ENCODE measurements at places on chromosomes 4 and X.

DNA sequence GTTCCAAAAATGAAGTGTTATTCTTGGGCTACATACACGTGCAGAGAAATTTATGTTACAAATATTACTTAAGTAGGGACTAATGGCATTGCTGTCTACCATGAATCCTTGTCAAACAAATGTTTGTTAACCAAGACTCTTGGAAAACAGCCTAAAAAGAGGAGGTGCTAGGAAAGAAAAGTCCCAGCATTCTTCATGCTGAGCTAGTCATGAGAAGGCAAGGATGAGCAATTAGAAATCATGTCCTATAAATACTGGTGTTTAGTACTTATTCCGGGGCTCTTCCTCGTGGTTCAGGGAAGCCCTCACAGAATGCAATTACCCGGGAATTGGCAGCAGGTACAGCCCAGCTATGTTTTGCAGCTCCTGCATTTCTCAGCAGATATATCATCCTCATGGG is 378.1 kb upstream of the FTHL17 start:
- no peak for DNase-seq

DNA sequence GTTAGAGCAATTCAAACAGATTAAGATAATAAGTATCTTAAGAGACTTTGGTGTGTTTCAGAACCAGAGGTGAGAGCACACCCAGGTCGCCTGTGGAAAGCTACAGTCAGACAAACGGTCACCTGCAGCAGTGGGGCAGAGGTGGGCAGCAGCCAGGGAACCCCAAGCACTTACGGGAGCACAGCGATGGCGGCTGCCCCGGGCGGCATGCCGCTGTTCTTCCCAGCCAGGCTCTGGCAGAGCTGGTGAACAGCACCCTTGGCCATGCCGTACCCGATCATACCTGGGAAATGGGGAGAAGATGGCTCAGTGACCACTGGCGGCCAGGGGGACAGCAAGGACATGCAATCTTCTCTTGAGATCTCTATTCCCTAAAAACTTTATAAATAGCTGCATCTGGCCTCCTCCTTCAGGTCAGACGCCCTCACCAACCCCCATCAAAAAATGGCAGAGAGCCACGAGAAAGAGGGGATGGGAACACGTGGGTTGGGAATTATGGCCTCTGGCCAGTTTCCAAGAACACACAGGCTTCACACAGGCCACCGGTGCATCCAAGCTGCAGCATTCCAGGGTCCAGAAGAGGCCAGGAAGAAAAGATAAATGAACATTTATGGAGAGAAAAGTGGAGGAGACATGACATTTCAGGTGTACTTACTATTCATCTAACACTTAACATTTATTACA is 19.7 kb downstream of the QDPR start:
- DNase-seq: no peak

DNA sequence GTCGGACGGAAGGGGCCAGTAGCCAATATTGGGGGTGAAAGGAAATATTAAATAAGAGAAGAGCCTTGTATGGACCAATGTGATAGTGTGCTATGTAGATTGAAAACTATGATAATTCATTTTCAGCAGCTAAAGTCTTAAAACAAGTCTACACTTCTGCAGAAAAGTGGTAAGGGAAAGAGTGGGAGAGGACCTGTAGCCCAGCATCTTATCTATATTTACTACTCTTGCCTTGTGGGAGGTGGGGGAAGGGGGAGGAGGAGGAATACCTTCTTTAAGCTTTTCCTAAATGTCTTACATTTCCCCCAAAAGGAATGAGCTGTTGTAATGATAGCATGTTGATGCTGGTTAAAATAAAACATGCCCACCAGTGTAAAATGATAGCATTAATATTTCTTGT is 220.0 kb upstream of the SPRY1 start:
- no peak for DNase-seq

GRCh38 chrX:50971395-50971794 is 60.9 kb downstream of the BMP15 start:
- no peak for DNase-seq

- DNase-seq: no peak
These were observed 459.7 kb downstream of the IL15 start for GRCh38 chr4:142095886-142096605.

- DNase-seq: no peak
These were observed 145.7 kb downstream of the RAPGEF2 start for GRCh38 chr4:159248384-159249178.

- no peak for DNase-seq
These were observed 10.5 kb downstream of the PRKG2 start for GRCh38 chr4:81204571-81204970.

GRCh38 chrX:7647831-7648230 is 195.1 kb upstream of the VCX start:
- DNase-seq: no peak

DNA sequence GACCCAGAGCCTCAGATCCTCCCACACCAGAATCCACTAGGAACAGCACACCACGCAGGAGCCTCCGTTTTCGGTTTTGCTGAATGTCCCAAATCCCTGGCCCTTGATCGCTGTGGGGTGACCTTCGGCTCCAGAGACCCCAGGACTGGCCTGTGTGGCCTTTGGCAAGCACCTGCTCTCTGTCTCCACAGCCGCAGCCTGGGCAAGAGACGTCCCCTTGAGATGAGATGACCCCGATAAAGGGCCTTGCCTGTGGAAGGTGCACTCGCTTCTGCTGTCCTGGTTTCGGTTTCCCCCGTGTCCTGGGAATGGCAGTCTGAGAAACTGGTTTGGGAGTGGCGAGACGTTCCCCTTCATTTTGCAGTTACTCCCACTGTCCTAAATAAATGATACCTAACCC is 9.6 kb downstream of the PSAPL1 start:
- no peak for DNase-seq

DNA sequence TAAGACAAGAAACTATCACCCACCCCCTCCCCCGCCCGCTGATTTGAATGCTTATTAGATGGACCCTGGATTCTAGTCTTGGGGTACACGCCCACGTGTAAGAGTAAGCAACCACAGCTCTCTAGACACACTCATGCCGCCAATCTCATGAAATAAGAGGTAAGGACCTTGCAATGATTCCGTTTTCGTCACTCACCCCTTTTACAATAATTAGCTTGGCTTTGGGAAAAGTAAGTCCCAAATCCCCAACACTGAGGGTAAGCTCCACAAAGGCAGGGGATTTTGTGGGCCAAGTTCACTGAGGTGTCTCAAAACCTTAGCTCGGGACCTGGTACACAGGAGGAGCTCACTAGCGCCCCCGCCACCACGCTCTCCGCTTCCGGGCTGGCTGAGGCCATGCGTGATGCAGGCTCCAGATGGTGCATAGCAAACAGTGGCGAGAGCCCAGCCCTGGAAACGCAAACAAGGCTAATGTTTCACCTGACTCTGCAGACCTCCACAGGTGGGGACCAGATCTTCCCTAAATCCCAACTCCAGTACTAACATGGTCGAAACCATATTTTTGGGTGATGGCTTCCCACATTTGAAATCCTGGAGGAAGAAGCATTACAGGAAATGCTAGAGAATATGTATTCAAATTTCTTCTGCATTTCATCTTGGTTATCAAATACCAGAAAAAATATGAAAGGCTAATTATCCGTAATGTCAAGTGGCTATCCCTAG is 4.1 kb downstream of the PLAC8 start:
- peak; percentile 88 for DNase-seq

DNA sequence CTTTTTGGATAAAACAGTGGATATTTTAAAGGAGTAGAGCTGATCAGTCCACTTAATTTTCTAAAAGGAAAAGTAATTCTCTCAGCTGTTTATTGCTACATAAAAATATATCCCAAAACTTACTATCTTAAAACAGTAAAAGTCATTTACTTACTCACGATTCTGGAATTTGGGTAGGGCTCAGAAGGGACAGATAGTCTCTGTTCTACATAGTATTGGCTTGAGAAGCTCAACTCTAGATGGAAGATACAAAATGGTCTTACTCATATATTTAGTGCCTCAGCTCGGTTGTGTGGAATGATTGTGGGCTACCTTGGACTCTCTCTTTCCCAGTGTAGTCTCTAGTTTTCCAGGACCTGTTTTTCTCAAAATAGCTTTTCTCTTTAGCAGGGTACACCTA is 691.5 kb upstream of the POU3F4 start:
- no peak for DNase-seq

GRCh38 chr4:25795566-25796454 is 67.0 kb downstream of the SEL1L3 start:
- no peak for DNase-seq

DNA sequence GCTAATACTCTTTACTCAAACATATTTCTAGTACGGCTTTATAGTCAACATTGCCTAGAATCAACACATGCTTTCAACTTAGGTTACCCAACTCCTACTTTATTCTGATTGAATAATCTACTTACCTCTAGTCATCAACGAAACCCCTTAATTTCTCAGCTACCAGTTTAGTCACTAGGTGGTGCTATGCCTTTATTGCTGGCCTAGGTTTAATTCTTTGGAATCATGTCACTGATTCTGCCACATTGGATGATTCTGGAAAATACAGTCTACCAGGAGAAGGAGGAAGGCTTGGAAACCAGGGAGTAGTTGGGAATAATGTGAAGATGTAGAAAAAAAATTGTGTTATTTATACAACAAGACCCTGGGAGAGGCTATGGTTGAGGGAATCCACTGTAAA is 167.7 kb downstream of the DCAF12L2 start:
- no peak for DNase-seq

DNA sequence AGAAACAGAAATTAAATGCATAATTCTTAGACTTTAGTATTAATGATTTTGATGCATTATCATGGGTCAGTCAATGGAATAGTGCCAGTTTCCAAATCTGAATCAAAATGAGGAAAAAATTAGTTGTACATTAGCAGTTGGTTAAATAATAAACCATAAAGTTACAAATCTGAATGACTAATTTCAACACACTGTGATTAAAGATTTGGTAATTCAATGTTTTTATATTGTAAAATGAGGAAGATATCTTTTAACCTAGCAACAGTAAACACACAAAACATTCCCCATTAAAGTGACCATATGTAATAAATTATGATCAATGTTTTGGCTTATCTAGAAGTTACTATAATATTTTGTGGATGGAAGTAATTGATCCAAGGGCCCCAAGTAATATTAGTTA is 1.6 kb downstream of the FBXO8 start:
- no peak for DNase-seq

- DNase-seq: no peak
These were observed 51.2 kb upstream of the RBMXL3 start for GRCh38 chrX:115138040-115138439.

DNA sequence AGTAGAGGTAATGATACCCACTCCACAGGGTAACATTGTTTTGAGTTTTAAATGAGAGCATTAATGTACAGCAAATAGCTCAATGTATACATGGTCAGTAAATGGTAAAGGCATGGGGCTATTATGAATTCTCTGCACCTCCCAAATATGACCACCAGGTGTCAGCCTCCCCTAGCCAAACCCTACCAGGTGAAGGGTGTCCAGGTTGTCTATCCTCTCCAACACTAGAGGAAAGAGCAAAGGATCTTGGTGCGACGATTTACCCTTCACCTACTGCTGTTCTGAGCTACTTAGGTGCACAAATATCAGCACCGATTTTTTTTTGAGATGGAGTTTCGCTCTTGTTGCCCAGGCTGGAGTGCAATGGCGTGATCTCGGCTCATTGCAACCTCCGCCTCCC is 26.5 kb upstream of the XIAP start:
- DNase-seq: peak; percentile 71

- DNase-seq: no peak
These were observed 15.9 kb upstream of the NOCT start for GRCh38 chr4:138999666-139000065.

- no peak for DNase-seq
These were observed 40.4 kb downstream of the CPEB2 start for GRCh38 chr4:15042529-15043167.

DNA sequence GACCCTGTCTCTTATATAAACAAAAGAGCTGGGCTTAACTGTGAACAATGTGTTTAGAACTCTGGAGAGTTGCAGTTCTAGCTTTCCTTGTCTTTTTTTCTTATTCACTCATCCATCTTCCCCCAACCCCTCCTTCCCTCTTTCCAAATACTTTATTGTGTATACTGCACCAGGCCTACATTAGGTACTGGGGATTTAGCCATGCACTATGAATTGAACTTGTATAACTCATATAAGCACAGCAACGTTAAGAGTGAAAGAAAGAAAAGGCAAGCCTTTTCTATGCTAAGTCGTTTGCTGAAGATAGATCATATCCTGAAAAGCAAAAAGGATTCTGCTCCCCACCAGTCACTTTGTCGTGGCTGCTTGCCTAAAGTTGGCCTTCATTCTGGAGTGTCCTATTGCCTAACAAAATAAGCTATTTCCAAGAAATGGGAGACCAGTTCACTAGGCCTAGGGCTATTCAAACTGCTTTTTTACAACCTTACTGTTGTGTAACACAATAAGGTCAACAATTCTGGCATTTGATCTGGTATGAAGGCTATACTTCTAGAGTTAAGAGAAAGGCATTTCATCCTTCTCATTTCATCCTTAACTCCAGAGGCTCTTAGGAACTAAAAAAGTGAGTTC is 32.2 kb downstream of the CCNI start:
- DNase-seq: no peak

DNA sequence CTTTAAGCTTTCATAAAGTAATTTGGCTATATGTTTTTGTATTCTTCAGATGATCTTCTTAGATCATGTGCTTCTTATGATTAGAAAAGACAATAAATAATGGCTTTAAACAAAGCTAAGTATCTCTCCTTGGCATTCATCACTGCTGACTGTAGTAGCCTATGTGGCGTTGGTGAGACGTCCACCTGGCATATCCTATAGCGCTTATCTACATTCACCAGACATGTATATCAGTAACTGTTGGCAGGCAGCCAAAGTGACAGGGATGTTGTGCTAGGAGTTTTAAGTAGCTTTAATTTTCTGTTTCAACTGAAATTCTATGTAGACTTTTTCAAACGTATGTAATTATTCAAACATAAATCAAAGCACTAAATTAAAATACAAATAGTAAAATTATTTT is 276.4 kb downstream of the IL15 start:
- DNase-seq: no peak

DNA sequence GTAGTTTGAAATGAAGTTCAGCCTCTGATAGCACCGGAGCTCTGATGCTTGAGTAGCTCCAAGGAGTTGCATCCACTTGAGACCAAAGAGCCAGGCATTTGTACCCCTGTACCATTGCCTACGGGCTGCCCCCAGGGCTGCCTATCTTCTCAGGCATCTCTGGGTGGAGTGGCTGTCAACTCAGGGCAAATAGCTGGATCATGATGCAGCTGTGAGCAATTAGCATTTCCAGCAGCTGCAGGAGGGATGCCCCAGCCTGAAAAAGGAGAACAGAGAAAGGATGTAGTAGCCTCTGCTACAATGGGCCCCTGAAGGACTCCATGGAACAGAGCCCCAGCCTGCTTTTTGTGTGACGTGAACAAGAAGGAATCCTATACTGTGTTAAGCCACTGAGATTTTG is 492.6 kb downstream of the BCOR start:
- no peak for DNase-seq
